ENCODE measurements at places on chromosomes 2 and 18. TPM values are rescaled to one million over a fixed set of nuclear protein-coding genes. Genes with fewer than 3 reads are reported as not detected.

CBLN2 gene
- not detected for polyA plus RNA-seq

VAMP8 gene
- 612 TPM for polyA plus RNA-seq

AKAIN1 gene
- polyA plus RNA-seq = not detected

BCL2 gene
- polyA plus RNA-seq = 28.5 TPM

CCDC74B gene
- polyA plus RNA-seq = not detected

RTP5 gene
- polyA plus RNA-seq = not detected

IFIH1 gene
- polyA plus RNA-seq = 24.1 TPM

CDCA7 gene
- 2.1 TPM for polyA plus RNA-seq

PROKR1 gene
- polyA plus RNA-seq = 0.07 TPM

MAPRE3 gene
- 1.3 TPM for polyA plus RNA-seq

LBX2 gene
- polyA plus RNA-seq = 0.23 TPM

SCYGR4 gene
- polyA plus RNA-seq = not detected

GPR35 gene
- polyA plus RNA-seq = 1.3 TPM

CRYGC gene
- not detected for polyA plus RNA-seq

METAP1D gene
- polyA plus RNA-seq = 3.5 TPM

ADD2 gene
- not detected for polyA plus RNA-seq

PREB gene
- 65.5 TPM for polyA plus RNA-seq

EVX2 gene
- not detected for polyA plus RNA-seq

AQP12A gene
- polyA plus RNA-seq = not detected

RNF125 gene
- 82.7 TPM for polyA plus RNA-seq

RPRM gene
- polyA plus RNA-seq = 0.97 TPM

ANKAR gene
- 7.0 TPM for polyA plus RNA-seq

EFR3B gene
- polyA plus RNA-seq = not detected

Data from CD4-positive, alpha-beta memory T cell (primary cell).